T-helper 2 cell treated with Interferon-gamma antibody and Interleukin-4, amounts not matched to agents 100 ng/mL and 5 ng/mL, for 36 hours (primary cell): ENCODE measurements at places on chromosomes 3 and 15. TPM values are rescaled to one million over a fixed set of nuclear protein-coding genes. Genes with fewer than 3 reads are reported as not detected.

The SCAANT1 gene
- not detected in 2 replicates for total RNA-seq

The CRELD1 gene
- total RNA-seq: 16.0 and 20.2 TPM in 2 replicates

The CDHR4 gene
- total RNA-seq: not detected in 2 replicates

The LIPH gene
- not detected in 2 replicates for total RNA-seq

The GOLGA6A gene
- total RNA-seq: not detected in 2 replicates

The ALDH1A2 gene
- total RNA-seq: 0.32 TPM in 1 of 2 replicates, not detected in the other

The RCN2 gene
- 27.3 and 28.2 TPM in 2 replicates for total RNA-seq

The APBA2 gene
- total RNA-seq: 7.0 and 8.1 TPM in 2 replicates

The GHSR gene
- not detected in 2 replicates for total RNA-seq

The WNT7A gene
- total RNA-seq: 0.11 TPM in 1 of 2 replicates, not detected in the other

The SAXO2 gene
- total RNA-seq: 0.68 and 1.2 TPM in 2 replicates

The ERICH6 gene
- not detected in 2 replicates for total RNA-seq

The FGD5 gene
- 0.05 TPM in 1 of 2 replicates, not detected in the other for total RNA-seq

The SCN5A gene
- total RNA-seq: 0.02 TPM in 1 of 2 replicates, not detected in the other

The OR4F15 gene
- not detected in 2 replicates for total RNA-seq

The SMCO1 gene
- total RNA-seq: not detected in 2 replicates

The CCNDBP1 gene
- 66.2 and 67.8 TPM in 2 replicates for total RNA-seq

The SLC28A1 gene
- total RNA-seq: not detected in 2 replicates

The ITGB5 gene
- total RNA-seq: 0.34 TPM in 1 of 2 replicates, not detected in the other

The COL6A5 gene
- not detected in 2 replicates for total RNA-seq

The WDR93 gene
- not detected in 2 replicates for total RNA-seq

The MINAR1 gene
- 0.89 and 0.95 TPM in 2 replicates for total RNA-seq

The THRB gene
- not detected in 2 replicates for total RNA-seq

The HGD gene
- 0.50 and 0.64 TPM in 2 replicates for total RNA-seq
